K562 (cell line): ENCODE measurements at places on chromosomes 5 and 9. TPM values are rescaled to one million over a fixed set of nuclear protein-coding genes. Genes with fewer than 3 reads are reported as not detected.

Gene PCDHGB5
- 0.18 and 0.29 TPM in 2 replicates for total RNA-seq

Gene PDZD2
- 0.02 and 0.13 TPM in 2 replicates for total RNA-seq

Gene ANXA1
- 407 and 423 TPM in 2 replicates for total RNA-seq

Gene SLC4A9
- total RNA-seq = not detected in 2 replicates

Gene HCN1
- not detected in 2 replicates for total RNA-seq

Gene DOCK8
- total RNA-seq = 49.4 and 53.8 TPM in 2 replicates

Gene FOXD4L3
- not detected in 2 replicates for total RNA-seq

Gene CDC26
- total RNA-seq = 33.0 TPM in 2 replicates

Gene SLC34A1
- not detected in 2 replicates for total RNA-seq

Gene FBN2
- total RNA-seq = 0.09 and 0.22 TPM in 2 replicates

Gene ZER1
- 9.7 and 10.1 TPM in 2 replicates for total RNA-seq

Gene TYRP1
- not detected in 2 replicates for total RNA-seq

GRCh38 chr9:122179690-122180074, 20.0 kb downstream of the MORN5 start:
- H3K27me3 ChIP-seq = no peaks in the 10 kb centered on the region
- H3K4me1 ChIP-seq = peaks cover 18% of the 10 kb centered on the region; the same call in 2 of the 3 replicates

GRCh38 chr9:132169672-132170392, 8.0 kb downstream of the NTNG2 start:
- no peaks in the 10 kb centered on the region for H3K36me3 ChIP-seq
- H3K27ac ChIP-seq = no peak overlapping the region
- peaks cover 69% of the 10 kb centered on the region for H3K27me3 ChIP-seq
- no peak overlapping the region for H3K4me3 ChIP-seq

DNA sequence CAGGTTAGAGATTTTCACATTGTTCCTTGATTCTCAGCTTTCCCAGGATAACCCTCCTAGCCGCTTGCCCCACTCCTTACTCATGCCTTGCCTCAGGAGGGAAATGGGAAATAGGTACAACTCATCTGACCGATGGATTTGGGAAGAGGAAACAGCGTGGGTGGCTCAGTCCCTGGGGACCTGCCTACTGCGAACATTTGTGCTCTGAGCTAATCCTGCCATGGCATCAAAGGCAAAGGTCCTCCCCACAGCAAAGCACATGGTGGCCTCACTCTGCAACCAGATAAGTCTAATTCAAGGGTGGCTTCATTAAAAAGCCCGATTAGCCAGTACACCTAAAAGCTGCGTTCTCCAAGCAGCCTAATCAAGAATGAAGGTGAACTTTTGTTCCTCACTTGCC, 82.4 kb upstream of the ADRA1B start:
- H3K4me3 ChIP-seq = no peak overlapping the region
- H3K4me1 ChIP-seq = no peaks in the 10 kb centered on the region
- H3K27me3 ChIP-seq = no peaks in the 10 kb centered on the region
- no peaks in the 10 kb centered on the region for H3K36me3 ChIP-seq

GRCh38 chr5:142461028-142461590, 136.3 kb upstream of the SPRY4 start:
- no peak for DNase-seq
- no peak overlapping the region for H3K27ac ChIP-seq
- no peaks in the 10 kb centered on the region for H3K36me3 ChIP-seq
- H3K4me3 ChIP-seq = no peak overlapping the region
- peaks cover 5% of the 10 kb centered on the region for H3K4me1 ChIP-seq

- H3K4me1 ChIP-seq = peaks cover 3% of the 10 kb centered on the region; the same call in 1 of the 3 replicates
- no peaks in the 10 kb centered on the region for H3K36me3 ChIP-seq
- peak; percentile 80 for DNase-seq
- H3K4me3 ChIP-seq = no peak overlapping the region
Measured at GRCh38 chr9:135797507-135798262, 95.7 kb downstream of the KCNT1 start.

DNA sequence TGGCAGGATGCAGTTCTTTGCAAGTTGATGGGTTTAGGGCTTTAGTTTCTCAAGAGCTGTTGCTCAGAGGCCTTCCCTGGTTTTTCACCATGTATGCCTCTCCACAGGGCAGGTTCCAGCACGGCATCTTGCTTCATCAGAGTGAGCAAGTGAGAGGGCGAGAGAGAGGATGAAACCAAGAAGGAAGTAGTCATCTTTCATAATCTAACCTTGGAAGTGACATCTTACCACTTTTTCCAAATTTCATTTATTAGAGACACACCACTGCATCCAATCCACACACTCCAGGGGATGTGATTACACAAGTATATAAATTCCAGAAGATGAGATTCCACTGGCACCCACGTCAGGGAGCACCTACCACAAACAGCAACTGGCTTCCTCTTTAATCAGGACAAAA, 294.4 kb downstream of the MARCHF11 start:
- no peak overlapping the region for H3K27ac ChIP-seq
- no peaks in the 10 kb centered on the region for H3K27me3 ChIP-seq
- no peaks in the 10 kb centered on the region for H3K4me1 ChIP-seq
- DNase-seq = no peak
- H3K36me3 ChIP-seq = no peaks in the 10 kb centered on the region

- no peak overlapping the region for H3K4me3 ChIP-seq
- no peak for DNase-seq
- H3K27ac ChIP-seq = no peak overlapping the region
- no peaks in the 10 kb centered on the region for H3K4me1 ChIP-seq
- H3K27me3 ChIP-seq = no peaks in the 10 kb centered on the region
- no peaks in the 10 kb centered on the region for H3K36me3 ChIP-seq
Measured at GRCh38 chr5:33287242-33287641, 153.5 kb upstream of the TARS1 start.

DNA sequence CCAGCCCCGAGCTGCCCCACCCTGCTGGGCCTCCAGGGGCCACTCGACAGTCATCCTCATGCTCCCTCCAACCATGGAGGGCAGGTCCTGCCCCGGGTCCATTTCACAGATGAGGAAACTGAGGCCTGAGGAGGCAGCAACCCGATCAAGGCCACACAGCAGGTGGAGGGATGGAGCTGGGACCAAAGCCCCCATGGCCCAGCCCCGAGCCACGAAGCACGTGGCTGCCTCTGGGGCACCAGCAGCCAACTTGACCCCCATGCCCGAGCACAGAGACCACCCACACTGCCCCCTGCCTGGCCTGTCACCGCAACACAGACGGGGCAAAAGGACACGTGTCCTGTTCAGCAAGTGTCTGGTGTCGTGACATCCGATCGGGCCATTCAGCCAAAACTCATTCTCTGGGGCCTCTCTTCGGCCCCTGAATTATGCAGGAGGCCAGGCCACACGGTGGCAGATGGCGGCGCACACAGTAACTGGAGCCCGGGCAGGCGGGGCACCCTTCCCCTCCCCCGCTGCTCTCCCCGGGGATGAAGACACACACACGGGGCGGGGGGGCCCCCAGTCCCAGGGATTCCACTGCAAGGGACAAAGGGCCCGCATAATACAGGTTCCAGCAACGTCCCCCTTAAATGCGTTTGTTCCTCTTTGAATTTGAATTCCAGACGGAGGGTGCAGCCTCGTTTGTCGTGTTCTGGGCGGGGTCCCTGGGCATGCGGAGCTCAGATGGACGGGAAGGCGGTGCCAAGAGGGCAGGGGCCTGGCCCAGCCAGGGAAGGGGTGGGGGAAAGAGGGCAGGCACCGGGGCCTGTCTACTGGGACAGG, 29.4 kb upstream of the TMEM250 start:
- H3K27me3 ChIP-seq = peaks cover 51% of the 10 kb centered on the region
- H3K36me3 ChIP-seq = no peaks in the 10 kb centered on the region
- H3K27ac ChIP-seq = no peak overlapping the region
- DNase-seq = no peak
- peaks cover 55% of the 10 kb centered on the region for H3K4me1 ChIP-seq

DNA sequence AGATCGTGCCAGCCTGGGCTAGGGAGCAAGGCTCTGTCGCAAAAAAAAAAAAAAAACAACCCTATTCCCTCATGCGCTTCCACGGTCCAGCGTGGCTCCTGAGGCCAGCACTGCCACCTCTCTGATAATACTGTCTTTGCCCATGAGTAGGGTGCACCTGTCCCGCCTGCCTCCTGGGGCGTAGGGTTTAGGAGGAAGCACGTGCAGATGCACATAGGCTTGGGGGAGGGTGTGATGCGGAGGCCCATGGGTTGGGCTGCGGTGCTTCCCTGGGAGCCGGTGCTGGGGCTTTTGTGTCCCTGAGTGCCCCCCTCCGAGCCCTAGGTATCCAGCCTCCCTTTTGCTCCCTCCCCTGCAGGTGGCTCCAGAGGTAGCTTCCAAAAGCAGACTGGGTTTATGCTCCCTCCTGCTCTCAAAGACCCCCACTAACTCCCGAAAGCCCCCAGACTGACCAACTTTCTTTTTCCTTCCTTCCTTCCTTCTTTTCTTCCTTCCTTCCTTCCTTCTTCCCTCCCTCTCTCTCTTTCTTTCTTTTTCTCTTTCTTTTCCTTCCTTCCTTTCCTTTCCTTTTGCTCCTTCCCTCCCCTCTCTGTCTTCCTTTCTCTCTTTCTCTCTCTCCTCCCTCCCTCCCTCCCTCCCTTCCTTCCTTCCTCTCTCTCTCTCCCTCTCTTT, 12.8 kb downstream of the FGFR4 start:
- no peak for DNase-seq
- H3K27me3 ChIP-seq = peaks cover 15% of the 10 kb centered on the region
- no peak overlapping the region for H3K4me3 ChIP-seq
- H3K27ac ChIP-seq = no peak overlapping the region
- no peaks in the 10 kb centered on the region for H3K4me1 ChIP-seq

DNA sequence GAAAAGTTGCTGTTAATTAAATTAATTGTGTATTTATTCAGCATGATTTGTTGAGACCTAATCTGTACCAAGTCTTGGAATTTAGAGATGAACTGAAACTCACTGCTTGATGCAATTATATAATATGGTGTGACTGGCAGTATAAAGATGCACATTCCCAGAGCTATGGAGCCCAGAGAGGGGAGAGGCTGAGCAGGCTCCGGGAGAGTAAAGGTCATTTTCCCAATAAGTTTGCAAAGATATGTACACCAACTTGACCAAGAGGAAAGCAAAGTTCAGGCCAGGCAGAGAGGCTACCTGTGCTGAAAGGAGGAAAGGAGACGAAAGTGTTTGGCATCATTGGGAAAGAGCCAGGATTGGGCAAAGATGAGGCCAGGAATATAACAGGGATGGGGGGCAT, 271.7 kb upstream of the KLF4 start:
- H3K36me3 ChIP-seq = no peaks in the 10 kb centered on the region
- no peaks in the 10 kb centered on the region for H3K27me3 ChIP-seq
- H3K4me1 ChIP-seq = no peaks in the 10 kb centered on the region; the same call in 1 of the 3 replicates
- no peak overlapping the region for H3K27ac ChIP-seq
- no peak for DNase-seq
- H3K4me3 ChIP-seq = no peak overlapping the region

GRCh38 chr5:176902102-176902814, 3.1 kb upstream of the HK3 start:
- no peak overlapping the region for H3K4me3 ChIP-seq
- H3K27ac ChIP-seq = no peak overlapping the region
- no peaks in the 10 kb centered on the region for H3K4me1 ChIP-seq
- no peaks in the 10 kb centered on the region for H3K27me3 ChIP-seq

GRCh38 chr5:73540192-73540591, 25.2 kb downstream of the ANKRA2 start:
- H3K4me3 ChIP-seq = no peak overlapping the region
- H3K27ac ChIP-seq = no peak overlapping the region
- H3K4me1 ChIP-seq = peaks cover 1% of the 10 kb centered on the region; the same call in 2 of the 3 replicates
- no peaks in the 10 kb centered on the region for H3K27me3 ChIP-seq

DNA sequence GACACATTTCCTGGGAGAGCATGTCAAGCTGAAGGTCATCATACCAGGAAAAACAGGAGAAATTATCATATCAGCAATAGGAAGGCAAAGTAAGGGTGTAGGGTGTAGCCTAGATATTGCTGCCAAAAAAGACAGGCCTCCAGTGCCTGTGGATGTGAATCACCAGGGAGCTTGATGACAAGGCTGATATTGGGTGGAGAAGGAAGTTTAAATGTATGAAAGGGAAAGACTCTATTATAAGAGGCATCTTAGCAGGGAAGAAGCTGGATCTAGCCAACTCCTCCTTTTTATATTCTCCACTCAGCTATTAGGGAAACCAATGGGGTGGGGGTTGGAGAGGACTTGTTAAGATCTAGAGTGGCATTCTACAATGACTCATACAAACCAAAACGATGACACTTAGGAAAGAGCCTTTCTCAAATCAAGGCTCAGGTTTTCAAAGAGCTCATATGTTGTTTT, 13.4 kb upstream of the TXNDC8 start:
- no peak for DNase-seq
- H3K27me3 ChIP-seq = no peaks in the 10 kb centered on the region
- H3K4me3 ChIP-seq = no peak overlapping the region
- H3K4me1 ChIP-seq = peaks cover 6% of the 10 kb centered on the region; the same call in 2 of the 3 replicates
- H3K36me3 ChIP-seq = no peaks in the 10 kb centered on the region
- H3K27ac ChIP-seq = no peak overlapping the region

GRCh38 chr5:174729075-174729680, 4.8 kb downstream of the MSX2 start:
- no peak overlapping the region for H3K27ac ChIP-seq
- peaks cover 8% of the 10 kb centered on the region; the same call in 1 of the 2 replicates for H3K4me1 ChIP-seq
- H3K27me3 ChIP-seq = peaks cover 28% of the 10 kb centered on the region; the same call in 2 of the 3 replicates
- no peaks in the 10 kb centered on the region for H3K36me3 ChIP-seq

DNA sequence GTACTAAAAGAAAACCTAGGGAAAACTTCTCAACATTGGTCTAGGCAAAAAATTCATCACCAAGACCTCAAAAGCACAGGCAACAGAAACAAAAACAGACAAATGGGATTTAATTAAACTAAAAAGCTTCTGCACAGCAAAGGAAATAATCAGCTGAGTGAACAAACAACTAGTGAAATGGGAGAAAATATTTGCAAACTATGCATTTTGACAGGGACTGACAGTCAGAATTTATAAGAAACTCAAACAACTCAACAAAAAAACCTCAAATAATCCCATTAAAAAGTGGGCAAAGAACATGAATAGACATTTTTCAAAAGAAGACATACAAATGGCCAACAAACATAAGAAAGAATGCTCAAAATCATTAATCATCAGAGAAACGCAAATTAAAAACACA, 189.4 kb downstream of the AUH start:
- no peaks in the 10 kb centered on the region for H3K27me3 ChIP-seq
- no peak for DNase-seq
- no peak overlapping the region for H3K27ac ChIP-seq
- H3K4me3 ChIP-seq = no peak overlapping the region
- no peaks in the 10 kb centered on the region for H3K36me3 ChIP-seq

DNA sequence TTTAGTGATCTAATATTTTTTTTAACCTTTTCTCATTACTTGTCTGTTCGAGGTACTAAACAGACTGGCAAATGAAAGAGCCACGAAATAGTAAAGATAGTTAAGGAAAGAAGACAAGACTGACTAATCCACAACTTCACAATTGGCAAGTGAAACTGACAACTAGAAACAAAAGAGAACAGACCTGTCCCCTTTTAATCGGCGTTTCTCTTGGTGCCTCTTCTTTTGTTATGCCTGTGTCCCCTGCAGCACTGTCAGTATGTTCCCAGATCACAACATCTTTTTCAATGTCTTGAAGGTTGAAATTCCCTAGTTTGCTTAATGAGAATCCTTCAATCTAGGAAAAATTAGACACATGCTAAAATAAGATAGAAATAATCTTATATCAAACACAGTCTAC, 26.1 kb downstream of the TUT7 start:
- H3K4me3 ChIP-seq = no peak overlapping the region
- H3K27me3 ChIP-seq = no peaks in the 10 kb centered on the region
- no peaks in the 10 kb centered on the region for H3K4me1 ChIP-seq
- H3K27ac ChIP-seq = no peak overlapping the region
- peaks cover 55% of the 10 kb centered on the region for H3K36me3 ChIP-seq

- no peak overlapping the region for H3K4me3 ChIP-seq
- no peak overlapping the region for H3K27ac ChIP-seq
- H3K27me3 ChIP-seq = no peaks in the 10 kb centered on the region
- H3K36me3 ChIP-seq = no peaks in the 10 kb centered on the region
Measured at GRCh38 chr5:143673676-143674468, 138.1 kb upstream of the HMHB1 start.
